Adipose tissue (tissue), 3 donors: ENCODE measurements at places on chromosomes 12 and 14. TPM values are rescaled to one million over a fixed set of nuclear protein-coding genes. Genes with fewer than 3 reads are reported as not detected.

Gene GPX2
- 3.3 TPM for polyA plus RNA-seq

Gene GSG1
- polyA plus RNA-seq: not detected

Gene CLEC4D
- polyA plus RNA-seq: 0.09 TPM

Gene MYO1H
- not detected for polyA plus RNA-seq

Gene FAM186B
- polyA plus RNA-seq: 0.67 TPM

Gene ARG2
- polyA plus RNA-seq: 2.7 TPM

Gene RFLNA
- 12.7 TPM for polyA plus RNA-seq
